ENCODE measurements at places on chromosomes 11 and 22.

GRCh38 chr22:24060375-24060788, 49.3 kb downstream of the CABIN1 start:
- no peak for DNase-seq

GRCh38 chr11:57156928-57157327, 24.8 kb upstream of the LRRC55 start:
- no peak for DNase-seq

DNA sequence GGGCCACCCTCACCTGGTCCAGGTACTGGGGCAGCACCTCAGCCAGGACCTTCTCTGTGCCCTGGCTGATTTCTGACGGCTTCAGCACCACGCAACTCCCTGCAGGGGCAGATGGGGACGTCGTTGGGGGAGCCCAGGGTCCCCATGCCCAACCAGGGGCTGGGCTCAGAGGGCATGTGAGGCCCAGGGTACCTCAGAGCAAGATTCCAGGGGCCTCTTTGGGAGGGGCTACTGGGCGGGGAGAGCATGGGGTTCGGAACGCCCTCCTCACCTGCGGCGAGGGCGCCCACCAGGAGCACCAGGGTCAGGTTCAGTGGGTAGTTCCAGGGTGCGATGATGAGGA, 8.1 kb downstream of the ALDH3B2 start:
- DNase-seq = no peak

GRCh38 chr11:115284773-115285172, 219.4 kb downstream of the CADM1 start:
- DNase-seq = no peak

- DNase-seq = no peak
Observed at GRCh38 chr11:17986007-17986710, 26.7 kb downstream of the SERGEF start.

DNA sequence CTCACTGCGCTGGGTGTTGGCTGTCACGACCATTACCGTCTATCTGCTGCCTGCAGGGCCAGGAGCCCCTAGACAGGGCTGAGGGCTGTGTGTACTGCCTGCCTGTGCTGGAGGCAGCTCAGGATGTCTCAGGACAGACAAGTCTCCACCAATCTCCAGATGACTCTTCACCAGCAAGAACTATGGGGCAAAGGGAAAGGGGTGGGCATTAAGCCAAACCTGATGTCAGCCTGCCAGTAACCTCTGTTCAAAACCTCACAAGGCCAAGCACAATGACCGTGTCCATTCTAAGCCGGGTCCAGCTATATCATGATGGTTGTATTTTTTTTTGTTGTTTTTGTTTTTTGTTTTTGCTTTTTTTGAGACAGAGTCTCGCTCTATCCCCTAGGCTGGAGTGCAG, 31.6 kb downstream of the MAFF start:
- DNase-seq = no peak

- DNase-seq = no peak
Observed at GRCh38 chr11:61689164-61689496, 8.9 kb downstream of the DAGLA start.

- no peak for DNase-seq
Observed at GRCh38 chr11:75878933-75879332, 63.9 kb downstream of the UVRAG start.

DNA sequence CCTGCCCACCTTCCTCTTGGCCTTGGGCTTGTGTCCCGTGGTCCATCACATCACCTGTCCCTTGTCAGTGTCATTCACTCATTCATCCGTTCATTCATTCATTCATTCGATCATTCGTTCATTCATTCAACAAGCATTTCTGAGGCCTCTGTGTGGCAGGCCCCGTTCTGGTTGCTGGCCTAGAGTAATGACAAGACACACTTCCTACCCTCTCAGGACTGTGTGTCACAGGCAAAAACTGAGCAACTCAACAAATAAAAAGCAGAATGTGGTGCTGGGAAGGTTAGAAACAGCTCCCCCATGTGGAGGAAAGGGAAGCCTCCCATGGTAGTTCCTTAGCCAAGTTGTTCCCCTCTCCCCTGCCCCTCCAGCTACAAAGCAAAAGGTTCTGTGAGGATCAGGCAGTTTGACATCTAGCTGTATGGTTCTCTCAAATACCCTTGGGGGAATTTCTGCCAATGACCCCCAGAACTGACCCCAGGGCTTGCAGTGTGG, 1.6 kb upstream of the OMP start:
- DNase-seq = peak; percentile 25

- no peak for DNase-seq
Observed at GRCh38 chr11:128190312-128190711, 397.0 kb downstream of the ETS1 start.

GRCh38 chr11:119094816-119095065, 6.9 kb downstream of the DPAGT1 start:
- DNase-seq = no peak

GRCh38 chr11:119573858-119574257, 150.9 kb upstream of the THY1 start:
- no peak for DNase-seq

GRCh38 chr22:30426388-30427353, 1.1 kb downstream of the MTFP1 start:
- DNase-seq = peak; percentile 49

- DNase-seq = no peak
Observed at GRCh38 chr11:131185915-131186314, 184.5 kb upstream of the NTM start.

- DNase-seq = no peak
Observed at GRCh38 chr11:69463181-69463994, 18.1 kb upstream of the LINC01488 start.

GRCh38 chr22:44438481-44439131, 59.4 kb downstream of the RTL6 start:
- no peak for DNase-seq

GRCh38 chr22:43884600-43885318, 7.1 kb downstream of the PNPLA5 start:
- DNase-seq = peak; percentile 71

- no peak for DNase-seq
Observed at GRCh38 chr11:86800960-86801272, 574 bp downstream of the PRSS23 start.

DNA sequence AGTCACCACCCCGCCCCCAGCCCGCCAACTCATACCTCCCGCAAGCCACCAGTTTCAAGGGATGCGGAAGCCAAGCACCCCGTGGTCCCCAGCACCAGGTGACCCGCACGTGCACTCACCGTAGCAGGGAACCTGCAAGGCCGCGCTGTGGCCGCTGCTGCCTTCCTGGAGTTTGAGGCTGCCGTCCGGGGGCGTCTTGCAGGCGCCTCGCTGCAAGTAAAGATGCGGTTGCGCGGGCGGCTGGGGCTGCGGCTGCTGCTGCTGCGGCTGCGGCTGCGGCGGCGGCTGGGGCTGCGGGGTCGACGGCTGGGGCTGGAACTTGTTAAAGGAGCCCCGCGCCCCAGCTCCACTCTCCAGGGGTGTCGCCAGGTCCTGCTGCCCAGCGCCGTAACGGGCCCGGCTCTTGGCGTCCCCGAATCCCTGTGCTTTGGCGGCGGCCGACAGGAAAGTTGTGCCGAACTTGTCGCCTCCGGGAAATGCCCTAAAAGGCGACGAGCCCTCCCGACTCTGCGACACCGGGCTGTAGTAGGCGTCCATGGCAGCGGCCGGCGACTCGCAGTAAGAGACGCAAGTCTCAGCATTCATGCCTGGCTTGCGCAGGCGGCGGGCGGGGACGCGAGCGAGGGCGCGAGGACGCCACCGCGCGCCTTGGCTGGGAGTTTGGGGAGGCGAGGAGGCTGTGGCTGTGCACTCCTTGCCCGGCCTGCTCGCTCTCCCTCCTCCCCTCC, at the start of gene ALX4:
Gene ALX4 (minus strand): TSS at position 662 of the 728 bp plus-strand sequence. CDS start 77 bp downstream, at position 585.
- no peak for DNase-seq

DNA sequence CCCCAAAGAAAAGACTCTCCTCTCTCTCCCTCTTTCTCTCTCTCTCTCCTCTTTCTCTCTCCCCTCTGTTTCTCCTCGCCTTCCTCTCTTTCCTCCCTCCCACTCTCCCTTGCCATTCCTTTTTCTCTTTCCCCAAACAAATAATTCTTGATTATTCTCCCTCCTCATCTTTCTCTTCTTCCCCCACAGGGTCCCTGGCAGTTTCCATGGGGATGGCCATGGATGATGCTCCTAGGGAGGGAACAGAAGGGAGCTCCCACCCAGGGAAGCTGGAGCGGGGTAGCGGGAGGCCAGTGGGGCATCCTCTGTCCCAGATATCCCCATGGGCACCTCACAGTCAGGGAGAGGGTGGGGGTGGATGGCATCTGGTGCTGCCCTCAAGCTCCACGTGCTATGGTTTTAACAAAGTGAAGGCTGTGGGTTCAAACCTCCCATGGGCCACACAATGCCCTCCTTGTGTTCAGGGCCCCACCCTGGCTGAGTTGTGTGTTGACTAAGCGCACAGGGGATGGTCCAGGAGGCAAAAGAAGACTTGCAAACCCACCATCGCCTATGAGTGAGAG, 266.4 kb downstream of the BUD13 start:
- DNase-seq = no peak

- no peak for DNase-seq
Observed at GRCh38 chr22:19057539-19057938, 64.7 kb downstream of the DGCR2 start.

DNA sequence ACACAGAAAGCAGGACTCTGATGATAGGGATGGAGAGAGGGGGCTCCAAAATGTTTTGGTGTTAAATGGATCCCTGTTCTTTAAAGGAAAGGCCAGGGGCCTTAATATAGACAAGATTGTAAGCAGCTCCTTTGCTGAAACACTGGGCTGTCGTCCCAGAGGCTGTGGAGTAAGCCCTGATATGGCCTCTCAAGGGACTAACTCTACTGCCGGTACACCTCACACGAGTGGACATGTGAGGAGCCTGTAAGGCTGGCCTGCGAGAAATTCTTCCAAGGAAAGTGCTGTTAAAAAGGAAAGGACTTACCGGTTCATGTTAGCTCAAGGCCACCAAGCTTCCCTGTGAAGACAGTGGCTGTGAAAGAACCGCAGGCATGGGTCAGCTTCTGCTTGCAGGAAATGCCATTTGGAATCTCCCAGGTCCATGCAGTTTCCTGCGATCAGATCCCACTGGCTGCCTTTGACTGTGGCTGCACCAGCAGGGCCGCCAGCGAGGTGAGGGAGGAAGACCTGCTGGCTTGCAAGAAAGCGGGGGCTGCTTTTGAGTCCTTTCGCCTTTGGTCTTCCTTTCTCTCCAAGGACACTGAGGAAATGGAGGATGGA, 106.6 kb downstream of the PRR5L start:
- DNase-seq = no peak

- DNase-seq = no peak
Observed at GRCh38 chr11:35474688-35475087, 50.7 kb downstream of the PAMR1 start.

DNA sequence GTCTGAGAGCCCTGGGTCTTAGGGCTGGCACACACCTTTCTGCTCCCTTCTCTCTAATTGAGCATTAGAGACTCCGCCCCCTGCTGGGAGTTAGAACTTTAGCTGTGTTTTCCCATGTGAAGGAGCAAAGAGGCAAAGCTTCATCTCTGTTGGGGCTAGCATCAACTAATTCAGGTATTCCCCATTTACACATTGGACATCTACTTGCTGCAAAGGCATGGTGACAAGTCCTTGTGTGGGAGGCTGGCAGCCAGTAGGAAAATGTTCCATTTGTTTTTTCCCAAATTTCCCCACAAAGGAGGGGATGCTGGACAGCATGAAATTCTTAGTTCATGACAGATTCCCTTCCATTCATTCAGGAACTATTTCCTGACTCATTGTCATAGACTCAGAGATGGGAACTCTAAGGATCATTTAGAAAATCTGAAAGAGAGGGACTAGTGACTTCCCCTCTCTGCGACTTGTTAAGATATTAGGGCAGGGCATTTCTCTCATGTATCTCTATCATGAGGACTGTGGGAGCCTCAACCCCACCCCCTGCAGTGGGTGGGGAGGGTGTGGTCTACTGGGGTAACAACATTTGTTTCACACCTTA, 3.6 kb downstream of the CD44 start:
- DNase-seq = no peak

DNA sequence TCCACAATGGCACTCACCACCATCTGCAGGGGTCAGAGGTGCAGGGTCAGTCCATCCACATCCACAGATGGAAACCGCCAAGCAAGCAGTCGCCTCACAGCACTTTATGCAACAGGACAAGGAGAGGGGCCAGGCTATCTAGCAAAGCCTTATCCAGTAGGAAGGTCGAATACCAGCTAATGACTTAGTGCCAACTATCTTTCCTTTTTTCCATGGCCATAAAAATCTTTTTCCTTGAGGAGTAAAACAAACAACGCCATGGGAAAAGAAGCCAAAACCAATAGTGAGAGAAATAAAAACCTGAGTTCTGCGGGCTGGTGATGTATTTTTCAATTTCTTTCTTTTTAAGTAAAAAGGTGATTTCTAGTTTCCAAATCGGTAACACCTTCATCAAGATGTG, 8.2 kb downstream of the SNX19 start:
- no peak for DNase-seq

GRCh38 chr11:67520856-67521824, 2.1 kb downstream of the CABP2 start:
- DNase-seq = no peak

DNA sequence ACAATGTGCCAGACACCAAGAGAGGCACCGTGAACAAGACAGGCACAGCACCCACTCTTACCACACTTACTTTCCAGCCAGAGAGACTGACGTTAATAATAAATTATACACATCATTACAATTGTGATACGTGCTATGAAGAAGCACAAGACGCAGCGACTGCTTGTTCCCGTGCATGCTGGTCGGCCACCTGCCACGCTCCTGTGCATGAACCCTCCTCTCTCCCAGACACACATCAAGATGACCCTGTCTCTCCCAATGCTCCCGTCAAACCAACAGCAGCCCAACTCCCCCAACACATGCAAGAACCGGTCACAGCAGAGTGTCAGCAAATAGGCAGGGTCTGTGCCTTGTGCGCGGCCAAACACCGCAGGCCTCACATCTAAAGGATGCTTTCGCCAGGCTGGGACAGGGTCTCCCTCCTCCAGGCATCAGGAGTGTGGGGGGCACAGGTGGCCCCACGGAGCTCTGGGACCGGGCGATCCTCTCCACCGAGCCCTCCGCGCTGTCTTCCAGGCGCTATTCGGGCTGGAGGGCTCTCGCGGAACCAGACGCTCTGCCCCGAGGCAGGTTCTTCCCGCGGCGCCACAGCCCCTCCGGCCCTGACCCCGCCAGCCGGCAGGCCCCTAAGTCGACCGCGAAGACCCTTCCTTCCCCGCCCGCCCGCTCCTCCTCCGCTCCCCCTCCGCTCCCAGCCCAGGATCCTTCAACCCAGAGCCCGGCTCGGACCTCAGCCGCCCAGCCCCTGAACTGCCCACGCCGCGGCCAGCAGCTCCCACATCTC, 533 bp downstream of the SERGEF start:
- no peak for DNase-seq
